ENCODE measurements at places on chromosomes 2 and 18. TPM values are rescaled to one million over a fixed set of nuclear protein-coding genes. Genes with fewer than 3 reads are reported as not detected.

BMP10 gene
- total RNA-seq = not detected

DNA sequence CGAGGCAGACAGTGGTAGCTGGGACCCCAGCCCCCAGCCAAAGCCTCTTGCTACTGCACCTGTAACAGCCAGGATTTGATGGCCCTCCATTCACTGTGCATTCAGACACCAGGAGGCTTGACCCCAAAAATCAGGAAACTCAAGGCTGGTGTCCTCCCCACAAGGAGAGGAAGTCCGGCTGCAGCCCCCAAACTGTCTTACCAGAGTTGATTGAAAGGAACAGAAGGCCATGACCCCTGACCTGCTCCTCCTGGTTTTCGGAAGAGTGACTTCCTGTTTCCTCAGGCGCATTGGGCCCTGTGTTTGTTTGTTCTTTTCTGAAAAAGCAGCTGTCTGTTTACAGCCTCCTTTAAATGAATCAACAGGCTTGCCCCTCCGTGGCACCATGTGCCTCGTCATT, 111.6 kb downstream of the RNF144A start:
- DNase-seq = no peak

DNA sequence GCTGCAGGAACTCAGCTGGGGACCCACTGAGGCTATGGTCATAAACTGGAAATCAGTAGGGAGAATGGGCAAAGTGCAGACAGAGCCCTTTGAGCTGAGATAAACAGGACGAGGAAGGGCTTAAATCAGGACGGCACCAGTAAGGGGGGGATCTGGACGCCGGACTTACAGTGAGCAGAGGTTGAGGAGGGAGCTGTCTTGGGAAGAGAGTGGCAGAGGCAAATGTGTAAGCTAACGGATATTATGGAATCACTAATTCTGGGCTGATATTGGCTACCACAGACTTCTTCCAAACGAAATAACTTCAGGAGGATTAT, 539 bp downstream of the CYP27A1 start:
- DNase-seq = no peak

GRCh38 chr18:8908792-8909510, 193.5 kb upstream of the NDUFV2 start:
- no peak for DNase-seq

GRCh38 chr18:69330385-69331005, 70.2 kb upstream of the DOK6 start:
- no peak for DNase-seq

GRCh38 chr2:9286554-9287399, 80.2 kb downstream of the ASAP2 start:
- DNase-seq = no peak

DNA sequence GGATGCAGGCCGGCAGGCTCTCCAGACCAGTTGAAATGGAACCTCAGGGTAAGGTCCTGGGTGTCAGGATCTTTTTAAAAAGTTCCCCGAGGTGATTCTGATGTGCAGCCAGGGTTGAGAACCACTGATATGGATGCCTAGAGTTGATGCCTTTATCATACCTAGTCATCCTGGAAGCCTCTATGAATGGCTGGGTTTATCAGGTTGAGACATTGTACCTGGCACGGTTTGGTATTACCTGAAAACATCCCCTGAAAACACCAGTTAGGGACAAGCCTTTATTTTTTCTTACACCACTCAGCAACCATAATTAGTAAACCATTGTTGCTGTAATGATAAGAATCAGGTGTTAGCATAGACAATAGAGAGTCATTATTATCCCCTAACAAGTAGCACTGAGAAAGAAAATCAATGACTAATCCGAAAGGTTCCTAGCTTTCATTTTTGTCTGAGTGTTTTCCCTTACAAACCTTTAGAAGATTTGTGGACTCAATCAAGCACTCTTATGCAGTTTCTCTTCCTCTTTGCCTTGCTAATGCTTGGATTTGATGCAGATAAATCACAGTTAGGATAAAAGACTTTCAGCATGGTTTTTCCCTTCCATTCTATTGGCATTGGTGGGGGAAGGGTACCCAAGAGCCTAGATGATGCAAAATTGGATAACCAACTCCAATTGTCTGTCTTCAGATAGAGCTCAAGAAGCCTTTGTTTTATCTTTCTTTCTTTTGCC, 116.5 kb upstream of the LYPD6 start:
- no peak for DNase-seq

DNA sequence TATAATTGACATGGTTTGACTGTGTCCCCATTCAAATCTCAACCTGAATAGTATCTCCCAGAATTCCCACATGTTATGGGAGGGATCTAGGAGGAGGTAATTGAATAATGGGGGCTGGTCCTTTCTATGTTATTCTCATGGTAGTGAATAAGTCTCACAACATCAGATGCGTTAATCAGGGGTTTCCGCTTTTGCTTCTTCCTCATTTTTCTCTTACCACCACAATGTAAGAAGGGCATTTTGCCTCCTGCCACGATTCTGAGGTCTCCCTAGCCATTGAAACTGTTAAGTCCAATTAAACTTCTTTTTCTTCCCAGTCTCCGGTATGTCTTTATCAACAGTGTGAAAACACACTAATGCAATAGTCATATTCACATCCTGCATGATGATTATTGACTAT, 1073.3 kb upstream of the CDH2 start:
- DNase-seq = no peak

DNA sequence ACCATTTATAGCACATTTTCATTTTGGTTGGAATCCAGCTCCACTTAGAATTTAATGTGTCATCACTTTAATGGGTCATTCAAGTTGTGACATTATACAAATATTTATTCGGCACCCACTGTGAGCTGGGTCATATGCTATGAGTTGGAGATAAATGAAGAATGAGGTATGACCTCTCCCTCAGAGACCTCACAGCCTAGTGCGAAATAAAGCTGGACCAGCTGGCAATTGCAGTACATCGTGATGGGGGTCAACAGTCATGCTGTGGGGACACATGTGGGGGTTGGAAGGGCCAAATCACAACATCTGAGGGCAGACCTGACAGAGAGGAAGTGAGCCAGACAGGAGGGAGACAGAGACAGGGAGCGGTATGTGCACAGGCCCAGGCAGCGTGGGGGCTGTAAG, 175.4 kb downstream of the MAIP1 start:
- no peak for DNase-seq

DNA sequence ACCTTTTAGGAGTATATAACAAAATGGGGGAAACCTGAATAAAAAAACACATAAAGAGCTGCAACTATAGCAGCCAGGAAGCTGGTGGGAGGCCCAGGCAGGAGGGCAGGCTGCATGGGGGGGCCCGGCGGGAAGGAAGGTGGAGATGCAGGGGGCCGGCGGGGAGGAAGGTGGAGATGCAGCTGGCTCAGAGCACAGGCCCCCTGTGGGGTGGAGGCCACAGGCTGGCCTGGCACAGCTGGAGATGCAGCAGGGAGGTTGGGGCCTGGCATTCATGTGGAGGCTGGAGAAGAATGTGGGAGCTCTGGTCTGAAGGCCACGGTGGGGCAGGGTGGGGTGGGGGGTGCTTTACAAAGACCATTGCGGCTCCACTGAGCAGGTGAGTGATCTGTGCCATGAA, 31.4 kb downstream of the FAM228A start:
- DNase-seq = no peak

DNA sequence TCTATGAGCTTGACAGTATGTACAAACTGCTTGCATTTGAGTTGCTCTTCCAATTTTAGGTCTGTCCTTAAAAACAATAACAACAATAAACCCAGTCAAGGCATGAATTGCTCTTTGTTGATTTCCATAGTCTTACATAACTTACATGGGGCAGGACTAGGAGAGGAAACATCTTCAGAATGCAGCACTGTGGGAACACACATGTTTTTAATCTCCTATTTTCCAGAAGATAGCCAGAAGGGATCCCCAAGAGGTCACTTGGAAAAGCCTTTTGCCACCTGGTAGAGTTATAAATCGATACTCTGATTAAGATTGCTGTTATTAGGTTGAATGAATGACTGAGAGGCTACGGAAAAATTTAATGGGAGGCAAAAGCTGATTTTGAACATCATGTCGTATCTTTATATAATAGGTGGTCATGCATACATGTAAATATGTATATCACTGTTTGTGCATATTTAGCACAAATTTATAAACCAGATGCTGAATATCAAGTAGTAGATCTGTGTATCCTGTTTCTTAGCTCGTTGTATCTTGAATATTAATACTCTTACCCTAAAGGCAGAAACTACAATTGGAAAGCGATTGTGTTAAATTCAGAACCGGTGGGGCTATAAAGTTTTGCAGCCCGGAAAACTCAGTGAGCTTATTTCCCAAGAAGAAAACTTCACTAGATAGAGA, 479.4 kb upstream of the TCF4 start:
- no peak for DNase-seq

All from natural killer cell treated with Interleukin-12 subunit alpha and Interleukin-12 subunit beta and Interleukin-15 and Interleukin-18, amount 100 ng/mL, for 72 hours (primary cell).